Activated CD4-positive, alpha-beta memory T cell treated with anti-CD3 and anti-CD28 coated beads for 36 hours (primary cell): ENCODE measurements at places on chromosomes 7 and 10. TPM values are rescaled to one million over a fixed set of nuclear protein-coding genes. Genes with fewer than 3 reads are reported as not detected.

DNA sequence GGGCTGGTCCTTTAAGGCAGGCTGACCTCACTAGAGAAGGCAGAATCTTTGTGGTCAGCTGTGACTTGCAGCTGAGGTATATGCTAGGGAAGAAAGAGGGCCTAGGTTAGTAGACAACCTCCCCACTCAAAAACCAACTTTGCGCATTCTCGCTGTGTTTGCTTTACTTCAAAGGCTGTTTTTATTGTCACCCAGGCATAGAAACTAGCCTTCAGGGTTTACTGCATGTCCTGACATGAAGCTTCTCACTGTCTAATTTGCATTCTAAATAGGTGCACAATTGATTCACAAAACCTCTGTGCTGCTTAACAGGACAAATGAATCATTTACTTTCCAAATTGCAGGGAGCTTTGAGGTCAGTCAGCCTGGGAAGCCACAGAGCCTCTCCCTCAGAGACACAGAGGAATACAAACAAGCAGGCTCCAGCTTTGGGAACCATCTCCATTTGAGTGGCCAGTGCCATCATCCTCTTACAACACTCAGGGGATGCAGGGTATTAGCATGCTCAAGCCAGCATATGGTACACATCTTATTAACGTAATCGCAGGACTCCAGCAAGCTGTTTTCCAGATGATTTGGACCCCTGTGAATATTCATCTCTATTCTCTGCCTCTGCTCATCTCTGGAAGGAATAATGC lies 596.4 kb upstream of the GHITM start:
- no peak for DNase-seq
- H3K4me3 ChIP-seq, result no peak overlapping the region
- no peaks in the 10 kb centered on the region for H3K27me3 ChIP-seq
- no peaks in the 10 kb centered on the region for H3K36me3 ChIP-seq
- no peaks in the 10 kb centered on the region for H3K4me1 ChIP-seq

GRCh38 chr7:131010029-131010716 lies 276.2 kb upstream of the KLF14 start:
- peak overlapping the region; percentile 98 for H3K27ac ChIP-seq
- peaks cover 91% of the 10 kb centered on the region for H3K4me1 ChIP-seq
- H3K27me3 ChIP-seq, result no peaks in the 10 kb centered on the region

- no peak overlapping the region for H3K4me3 ChIP-seq
- peak; percentile 55 for DNase-seq
- H3K27me3 ChIP-seq, result no peaks in the 10 kb centered on the region
- no peaks in the 10 kb centered on the region for H3K36me3 ChIP-seq
- peaks cover 4% of the 10 kb centered on the region for H3K4me1 ChIP-seq
Measured at GRCh38 chr10:51832652-51833383, 133.4 kb upstream of the CSTF2T start.

DNA sequence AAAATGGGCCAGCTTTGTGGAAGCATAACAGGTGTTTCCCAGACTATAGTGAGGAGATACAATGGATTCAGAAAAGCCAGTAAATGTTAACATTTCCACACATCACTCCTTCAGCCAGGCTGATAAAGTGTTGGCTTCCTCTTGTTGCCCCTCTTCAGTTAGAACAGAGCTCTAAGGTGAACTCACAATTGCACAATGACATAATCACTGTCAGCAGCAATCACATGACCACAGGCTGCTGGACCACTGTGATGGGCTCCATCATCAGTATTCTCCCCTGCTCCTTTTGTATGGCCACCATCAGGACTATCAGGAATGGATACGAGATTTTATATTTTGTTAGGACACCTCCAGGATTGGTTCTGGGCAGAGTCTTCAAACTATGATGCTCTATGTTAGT lies 849.4 kb upstream of the GHITM start:
- DNase-seq, result no peak
- no peak overlapping the region for H3K4me3 ChIP-seq
- no peaks in the 10 kb centered on the region for H3K27me3 ChIP-seq
- no peaks in the 10 kb centered on the region for H3K4me1 ChIP-seq
- H3K36me3 ChIP-seq, result no peaks in the 10 kb centered on the region

DNA sequence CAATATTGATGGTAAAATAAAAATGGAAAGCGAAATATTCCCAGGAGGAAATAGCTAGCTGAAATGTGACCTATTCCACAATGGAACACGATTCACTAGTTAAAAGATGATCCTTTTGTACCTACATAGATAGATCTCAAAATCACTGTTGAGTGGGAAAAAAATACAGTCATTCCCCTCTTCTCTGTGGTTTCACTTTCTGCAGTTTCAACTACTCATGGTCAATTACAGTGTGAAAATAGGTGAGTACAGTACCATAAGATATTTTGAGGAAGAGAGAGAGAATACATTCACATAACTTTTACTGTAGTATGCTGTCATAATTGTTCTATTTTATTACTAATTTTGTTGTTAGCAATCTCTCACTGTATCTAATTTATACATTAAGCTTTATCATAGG lies 56.0 kb upstream of the COL13A1 start:
- H3K27ac ChIP-seq, result no peak overlapping the region
- DNase-seq, result no peak
- H3K36me3 ChIP-seq, result no peaks in the 10 kb centered on the region

DNA sequence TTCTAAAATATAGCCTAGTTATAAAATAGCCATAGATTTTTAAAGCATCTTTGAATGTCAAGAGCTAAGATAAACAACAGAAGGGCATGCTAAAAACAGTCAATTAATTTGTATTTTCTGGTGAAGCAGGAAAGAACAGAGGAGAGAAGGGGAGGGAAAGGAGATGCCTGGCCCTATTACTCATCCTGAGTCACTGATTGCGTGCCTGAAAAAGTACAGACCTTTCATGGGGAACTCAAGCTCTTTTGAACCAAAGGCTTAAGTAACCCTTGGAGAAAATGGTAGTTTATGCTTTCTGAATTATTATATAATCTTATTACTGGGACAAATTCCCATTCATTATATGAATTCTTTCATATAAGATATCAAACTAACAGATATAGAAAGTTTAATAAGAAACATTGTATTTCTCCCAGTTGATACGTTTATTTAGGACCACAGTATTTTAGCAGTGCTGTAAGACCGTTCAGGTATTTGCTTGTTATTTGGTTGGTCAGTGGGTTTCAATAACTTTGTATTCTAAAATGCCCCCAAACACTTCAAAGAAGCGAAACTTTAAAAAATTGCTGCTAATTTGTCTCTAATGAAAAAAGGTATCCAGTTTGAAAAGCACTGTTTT lies 151.3 kb downstream of the HGF start:
- no peaks in the 10 kb centered on the region for H3K36me3 ChIP-seq
- no peak for DNase-seq
- H3K4me1 ChIP-seq, result no peaks in the 10 kb centered on the region
- no peak overlapping the region for H3K4me3 ChIP-seq
- H3K27me3 ChIP-seq, result no peaks in the 10 kb centered on the region
- no peak overlapping the region for H3K27ac ChIP-seq

DNA sequence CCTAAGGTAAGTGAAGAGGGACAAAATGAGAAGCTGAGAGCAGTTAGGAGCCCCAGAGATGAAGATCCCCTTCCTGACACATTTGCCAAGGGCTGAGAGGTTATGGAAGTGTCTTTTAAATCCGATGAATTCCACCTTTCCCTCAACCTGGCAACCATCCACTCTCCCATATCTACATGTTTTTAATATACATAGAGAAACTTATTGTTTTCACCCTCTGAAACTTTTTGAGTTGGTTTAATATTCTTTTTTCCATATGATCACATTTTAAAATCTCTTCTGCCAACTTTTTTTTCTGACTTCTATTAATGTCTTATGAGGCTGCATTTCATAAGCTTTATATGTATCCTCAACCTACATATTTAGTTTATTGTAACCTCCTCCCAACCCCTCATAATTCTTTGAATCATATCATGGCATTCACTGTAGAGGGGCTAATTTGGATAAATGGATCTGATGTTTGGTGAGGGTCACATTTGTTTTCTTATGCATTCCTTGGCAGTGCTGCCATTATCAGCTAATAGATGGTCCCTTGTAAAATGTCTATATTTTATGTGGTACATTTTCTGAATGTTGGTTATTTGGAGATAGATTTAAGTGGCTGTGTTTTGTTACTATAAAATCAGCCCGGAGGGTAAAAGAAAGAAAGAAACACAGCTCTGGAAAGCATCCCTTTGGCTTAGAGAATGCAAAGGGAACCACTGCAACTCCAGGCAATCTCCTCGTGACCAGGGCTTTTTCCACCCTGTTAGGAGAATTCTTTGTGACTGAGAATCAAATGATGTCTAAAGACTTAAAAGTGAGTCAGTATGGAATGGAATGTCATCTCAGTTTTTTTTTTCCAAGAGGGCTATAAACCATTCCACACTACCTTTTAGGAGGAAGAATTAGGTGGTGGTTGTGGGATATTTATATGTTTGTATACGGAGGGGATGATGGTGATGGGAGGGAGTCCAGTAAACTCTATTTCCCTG lies 334.4 kb downstream of the SUGCT start:
- no peak for DNase-seq
- no peak overlapping the region for H3K27ac ChIP-seq
- H3K4me3 ChIP-seq, result no peak overlapping the region

- peak within 1 kb of the TSS; percentile 79 for H3K27ac ChIP-seq
- H3K36me3 ChIP-seq, result peaks cover under 1% of the 10 kb centered on the region
- H3K4me3 ChIP-seq, result peak within 1 kb of the TSS; percentile 76
- peaks cover 20% of the 10 kb centered on the region for H3K4me1 ChIP-seq
- no peak for DNase-seq
- no peaks in the 10 kb centered on the region for H3K27me3 ChIP-seq
Measured at GRCh38 chr10:100999742-101000126, at the start of gene LZTS2. LZTS2 (plus strand) TSS chr10:100999808; CDS start chr10:101002539, 2,731 bp downstream.

DNA sequence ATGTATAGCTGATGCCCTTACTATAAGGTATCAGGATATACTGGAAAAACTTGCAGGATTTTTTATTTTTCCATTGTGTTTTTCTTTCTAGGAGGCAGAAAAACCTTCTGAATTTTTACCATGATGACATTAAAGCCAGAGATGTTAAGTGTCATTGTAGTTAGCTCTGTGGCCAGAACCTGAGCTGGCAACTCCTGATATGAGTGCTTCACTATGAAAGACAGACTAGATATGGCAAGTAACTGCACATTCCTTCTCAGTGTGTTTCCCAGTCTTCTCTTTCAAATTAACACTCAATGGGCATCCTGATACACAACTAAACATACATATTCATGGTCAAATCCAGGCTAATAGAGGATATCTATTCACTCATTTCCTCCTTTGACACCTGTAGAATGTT lies 166.2 kb downstream of the CTTNBP2 start:
- no peak for DNase-seq
- H3K27me3 ChIP-seq, result peaks cover 1% of the 10 kb centered on the region
- H3K27ac ChIP-seq, result no peak overlapping the region
- H3K4me1 ChIP-seq, result no peaks in the 10 kb centered on the region
- no peaks in the 10 kb centered on the region for H3K36me3 ChIP-seq

- peaks cover 9% of the 10 kb centered on the region for H3K36me3 ChIP-seq
- H3K4me3 ChIP-seq, result no peak overlapping the region
- peaks cover 5% of the 10 kb centered on the region for H3K4me1 ChIP-seq
- no peaks in the 10 kb centered on the region for H3K27me3 ChIP-seq
- no peak overlapping the region for H3K27ac ChIP-seq
- DNase-seq, result no peak
Measured at GRCh38 chr7:40041456-40041855, 91.4 kb downstream of the CDK13 start.

- DNase-seq, result no peak
- H3K36me3 ChIP-seq, result peaks cover 6% of the 10 kb centered on the region
- H3K4me1 ChIP-seq, result peaks cover 10% of the 10 kb centered on the region
- peaks cover 58% of the 10 kb centered on the region for H3K27me3 ChIP-seq
- peak overlapping the region; percentile 72 for H3K4me3 ChIP-seq
Measured at GRCh38 chr7:130734815-130735716, 1.1 kb upstream of the KLF14 start.

GRCh38 chr7:143909863-143910262 lies 7.9 kb upstream of the TCAF1 start:
- no peak overlapping the region for H3K27ac ChIP-seq
- H3K4me3 ChIP-seq, result no peak overlapping the region
- peaks cover 3% of the 10 kb centered on the region for H3K27me3 ChIP-seq
- no peaks in the 10 kb centered on the region for H3K36me3 ChIP-seq

- no peak overlapping the region for H3K27ac ChIP-seq
- H3K27me3 ChIP-seq, result peaks cover 5% of the 10 kb centered on the region
- peaks cover 2% of the 10 kb centered on the region for H3K4me1 ChIP-seq
- no peak for DNase-seq
- no peaks in the 10 kb centered on the region for H3K36me3 ChIP-seq
- H3K4me3 ChIP-seq, result no peak overlapping the region
Measured at GRCh38 chr10:97511711-97512440, 13.2 kb downstream of the UBTD1 start.

DNA sequence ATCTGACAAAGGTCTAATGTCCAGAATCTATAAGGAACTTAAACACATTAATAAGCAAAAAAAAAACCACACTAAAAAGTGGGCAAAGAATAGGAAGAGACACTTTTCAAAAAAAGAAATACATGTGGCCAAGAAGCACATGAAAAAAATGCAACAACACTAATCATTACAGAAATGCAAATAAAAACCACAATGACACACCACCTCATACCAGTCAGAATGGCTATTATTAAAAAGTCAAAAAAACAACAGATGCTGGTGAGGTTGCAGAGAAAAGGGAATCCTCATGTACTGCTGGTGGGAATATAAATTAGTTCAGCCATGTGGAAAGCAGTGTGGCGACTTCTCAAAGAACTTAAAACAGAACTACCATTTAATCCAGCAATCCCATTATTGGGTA lies 119.0 kb downstream of the LMBR1 start:
- DNase-seq, result no peak
- H3K27ac ChIP-seq, result peak overlapping the region; percentile 9
- peaks cover 58% of the 10 kb centered on the region for H3K4me1 ChIP-seq
- peaks cover 17% of the 10 kb centered on the region for H3K36me3 ChIP-seq

- no peak for DNase-seq
- no peaks in the 10 kb centered on the region for H3K27me3 ChIP-seq
Measured at GRCh38 chr7:91140286-91140685, 123.9 kb upstream of the FZD1 start.

GRCh38 chr7:44964831-44965440 lies 13.9 kb downstream of the MYO1G start:
- H3K4me1 ChIP-seq, result peaks cover 11% of the 10 kb centered on the region
- H3K27me3 ChIP-seq, result no peaks in the 10 kb centered on the region
- no peak for DNase-seq
- H3K36me3 ChIP-seq, result peaks cover 53% of the 10 kb centered on the region
- H3K27ac ChIP-seq, result peak overlapping the region; percentile 42

DNA sequence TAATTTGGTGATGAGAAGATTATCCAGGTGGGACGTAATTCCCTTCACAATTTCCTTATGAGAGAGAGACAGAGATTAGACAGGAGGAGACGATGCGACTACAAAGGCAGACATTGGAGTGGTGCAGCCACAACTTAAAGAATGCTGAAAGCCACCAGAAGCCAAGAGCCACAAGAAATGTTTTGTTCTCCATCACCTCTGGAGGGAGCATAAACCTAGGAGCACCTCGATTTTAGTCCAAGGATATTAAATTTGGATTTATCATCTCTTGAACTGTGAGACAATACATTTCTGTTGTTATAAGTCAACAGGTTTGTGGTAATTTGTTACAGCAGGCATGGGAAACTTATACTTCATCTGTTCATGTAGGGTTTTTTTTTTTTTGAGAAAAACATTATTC lies 418.9 kb downstream of the DGKB start:
- H3K36me3 ChIP-seq, result no peaks in the 10 kb centered on the region
- H3K27ac ChIP-seq, result no peak overlapping the region
- H3K27me3 ChIP-seq, result no peaks in the 10 kb centered on the region
- DNase-seq, result no peak
- no peaks in the 10 kb centered on the region for H3K4me1 ChIP-seq

The GOLGA7B gene
- 0.87 TPM for total RNA-seq

The COX19 gene
- 14.1 TPM for total RNA-seq

The ZC3HAV1 gene
- total RNA-seq, result 99.3 TPM

The SEPHS1 gene
- total RNA-seq, result 57.6 TPM

The DIP2C gene
- 0.80 TPM for total RNA-seq

The OPN4 gene
- total RNA-seq, result not detected

The CPN1 gene
- not detected for total RNA-seq

The GBX1 gene
- total RNA-seq, result not detected

The TWIST1 gene
- 4.6 TPM for total RNA-seq

The SCIN gene
- total RNA-seq, result 0.12 TPM

The GFRA1 gene
- total RNA-seq, result not detected

The CALHM3 gene
- total RNA-seq, result not detected
